DMS53 (cell line): ENCODE measurements at places on chromosomes 7 and 10.

DNA sequence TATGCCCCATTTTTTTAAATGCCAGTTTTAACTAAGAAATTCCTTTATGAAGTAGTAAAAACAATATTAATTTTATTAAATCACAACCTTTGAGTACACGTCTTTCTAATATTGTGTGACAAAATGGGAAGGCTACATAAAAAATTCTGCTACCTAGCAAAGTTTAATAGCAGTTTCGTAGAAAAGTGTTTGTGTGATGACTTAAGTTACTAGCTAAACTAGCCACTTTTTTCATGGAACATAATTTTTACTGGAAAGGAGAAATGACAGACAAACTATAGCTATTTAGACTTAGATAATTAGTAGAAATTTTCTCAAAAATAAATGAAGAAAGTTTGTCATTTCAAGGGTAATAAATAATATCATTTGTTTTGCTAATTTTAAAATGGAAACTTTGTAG, 153.1 kb downstream of the GPAM start:
- DNase-seq, result no peak

GRCh38 chr10:86585037-86585929, 63.7 kb upstream of the WAPL start:
- peak; percentile 82 for DNase-seq

GRCh38 chr7:42152329-42153205, 84.4 kb downstream of the GLI3 start:
- peak; percentile 63 for DNase-seq

GRCh38 chr7:17524746-17525145, 226.3 kb downstream of the AHR start:
- DNase-seq, result no peak

GRCh38 chr7:24024276-24025068, 259.5 kb upstream of the NPY start:
- no peak for DNase-seq

GRCh38 chr7:38311329-38311937, 38.0 kb upstream of the TARP start:
- peak; percentile 59 for DNase-seq

DNA sequence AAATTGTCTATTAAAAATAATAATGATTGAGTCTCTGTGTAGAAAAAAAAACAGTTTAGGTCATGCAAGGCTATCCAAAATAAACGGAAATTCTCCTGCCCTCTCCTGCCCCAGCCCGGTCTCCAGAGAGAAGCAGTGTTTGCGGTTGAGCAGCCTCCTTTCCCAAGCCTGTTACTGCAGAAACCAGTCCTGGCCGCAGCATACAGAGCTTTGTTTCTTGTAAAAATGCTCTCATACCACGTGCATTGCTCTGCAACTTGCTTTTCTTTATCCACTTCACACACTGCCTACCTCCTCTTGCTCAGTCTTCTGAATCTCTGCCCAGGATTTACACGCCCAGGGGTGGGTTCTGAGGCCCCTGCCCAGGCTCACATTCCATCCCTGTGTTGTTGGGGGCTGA, 34.4 kb upstream of the CUL1 start:
- no peak for DNase-seq

- no peak for DNase-seq
These were observed 1071.5 kb upstream of the C7orf33 start for GRCh38 chr7:147519062-147519461.

GRCh38 chr10:24344695-24345463, 135.9 kb downstream of the KIAA1217 start:
- no peak for DNase-seq

DNA sequence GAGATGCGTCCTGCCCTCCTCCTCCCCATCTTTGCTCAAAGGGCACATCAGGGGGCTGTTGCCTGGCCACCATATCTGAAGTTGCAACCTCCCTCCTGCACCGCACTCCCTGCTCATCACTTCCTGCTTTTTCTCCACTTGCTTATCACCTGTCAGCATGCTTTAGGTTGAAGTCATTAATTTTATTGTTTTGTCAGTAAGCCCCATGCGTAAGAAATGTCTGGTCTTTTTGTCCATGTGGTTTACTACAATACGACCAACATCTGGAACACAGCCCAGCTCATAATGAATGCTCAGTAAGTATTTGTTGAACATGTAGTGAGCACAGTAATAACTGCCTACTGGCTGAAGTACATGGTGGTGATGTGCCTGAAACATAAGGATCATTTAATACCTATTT, 71.6 kb upstream of the GJD4 start:
- DNase-seq, result no peak

DNA sequence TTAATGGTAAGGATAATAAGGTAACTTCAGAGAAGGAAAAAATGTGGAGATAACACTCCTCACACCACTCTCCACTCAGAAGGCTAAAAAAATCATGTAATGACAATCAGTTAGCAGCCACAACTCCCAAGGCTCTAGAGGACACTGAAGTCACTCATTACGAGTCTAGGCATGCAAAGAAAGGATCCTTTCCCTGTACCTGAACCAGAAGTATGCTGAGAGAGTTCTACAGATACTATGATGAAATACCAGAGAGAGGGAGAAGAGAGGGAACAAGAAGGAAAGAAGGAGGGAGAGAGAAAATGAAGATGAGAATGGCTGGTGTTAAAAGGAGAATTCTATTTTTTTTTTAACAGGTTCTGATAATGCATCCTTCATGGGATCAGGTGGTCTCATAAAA, 224.3 kb upstream of the PLXNA4 start:
- no peak for DNase-seq

- DNase-seq, result no peak
These were observed 1.4 kb downstream of the STK32C start for GRCh38 chr10:132306343-132306685.

GRCh38 chr7:6271060-6271658, 1.3 kb downstream of the CYTH3 start:
- peak; percentile 50 for DNase-seq

DNA sequence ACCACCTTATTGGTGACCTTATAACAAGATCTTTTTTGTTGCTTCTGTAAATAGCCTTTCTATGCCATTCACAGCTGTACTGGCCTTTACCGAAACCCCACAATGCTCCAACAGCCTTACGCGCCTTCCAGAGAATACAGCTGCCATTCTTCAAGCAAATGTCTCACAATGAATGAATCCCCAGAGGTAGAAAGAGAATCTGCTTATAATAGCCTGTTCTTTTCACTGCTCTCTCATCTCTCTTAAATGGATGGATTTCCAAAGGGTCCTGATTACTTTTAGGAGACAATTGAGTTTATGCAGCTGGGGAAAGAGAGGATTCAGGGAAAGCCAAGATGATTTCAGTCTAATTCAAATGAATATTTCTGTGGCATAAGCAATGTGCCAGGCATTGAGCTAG, 183.1 kb upstream of the PDE1C start:
- DNase-seq, result no peak

DNA sequence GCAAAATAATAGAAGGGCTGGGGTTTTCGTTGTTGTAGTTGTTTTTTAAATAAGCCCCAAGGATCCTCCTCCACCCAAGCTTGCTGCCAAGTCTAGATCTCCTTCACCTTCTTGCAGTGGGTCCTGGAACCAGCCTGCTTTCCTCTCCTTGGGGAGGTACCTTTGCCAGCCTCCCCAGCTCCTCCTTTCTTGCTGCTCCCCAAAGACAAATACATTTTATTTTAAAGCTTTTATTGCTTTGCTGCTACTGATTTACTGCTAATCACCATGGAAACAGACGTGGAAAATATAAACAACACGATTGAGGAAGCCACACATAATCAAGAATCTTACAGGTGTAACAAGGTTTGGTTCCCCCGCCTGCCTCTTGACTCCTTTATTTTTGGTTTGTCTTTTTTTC, 17.4 kb upstream of the SLF2 start:
- peak; percentile 24 for DNase-seq

DNA sequence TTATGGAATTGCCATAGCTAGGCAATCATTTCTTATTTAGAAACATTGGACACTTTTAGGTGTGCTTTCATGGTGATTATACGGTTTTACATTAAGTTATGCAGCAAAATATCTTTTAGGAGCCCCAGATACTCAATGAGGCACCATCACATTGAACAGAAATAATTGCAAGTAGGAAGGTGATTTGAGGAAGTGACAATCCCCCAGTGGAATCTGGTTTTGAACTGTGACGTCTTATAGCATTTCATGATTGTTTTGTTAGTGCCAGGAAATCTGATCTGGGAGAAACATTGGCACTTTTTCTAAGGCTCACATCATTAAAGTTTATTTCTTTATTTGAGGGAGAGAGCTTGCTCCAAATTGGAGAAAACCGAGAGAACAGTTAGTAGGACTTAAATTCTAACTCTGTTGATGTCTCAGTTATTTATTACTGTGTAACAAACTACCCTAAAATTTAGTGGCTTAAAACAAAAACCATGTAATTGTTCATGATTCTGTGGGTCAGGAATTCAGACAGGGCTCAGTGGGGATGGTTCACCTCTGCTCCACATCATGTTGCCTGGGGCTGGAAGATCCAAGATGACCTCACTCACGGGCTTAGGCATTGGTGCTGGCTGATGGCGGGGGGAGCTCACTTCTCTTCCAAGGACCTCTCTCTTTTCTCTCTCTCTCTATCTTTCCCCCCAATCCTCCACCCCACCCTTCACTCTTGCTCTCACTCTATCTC, 78.2 kb upstream of the STEAP1B start:
- no peak for DNase-seq

DNA sequence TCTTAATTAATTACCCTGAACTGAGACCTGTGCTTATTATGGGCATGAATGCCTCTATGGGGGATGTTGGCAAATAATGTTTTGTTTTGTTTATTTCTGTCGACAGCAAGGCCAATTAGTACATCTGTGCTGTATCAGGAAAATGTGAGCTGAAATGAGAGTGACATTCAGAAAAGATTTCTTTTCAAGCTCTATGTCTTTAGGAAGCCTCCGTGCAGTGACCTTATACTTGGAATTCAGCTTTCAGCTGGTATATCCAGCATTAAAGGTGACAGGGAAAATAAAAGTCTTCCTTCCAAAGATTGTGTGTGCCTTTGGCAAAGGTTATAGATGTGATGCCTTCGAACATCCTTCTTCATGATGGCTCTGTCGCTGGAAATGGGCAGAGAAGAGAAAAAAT, 1061.1 kb downstream of the SORCS3 start:
- DNase-seq, result no peak

DNA sequence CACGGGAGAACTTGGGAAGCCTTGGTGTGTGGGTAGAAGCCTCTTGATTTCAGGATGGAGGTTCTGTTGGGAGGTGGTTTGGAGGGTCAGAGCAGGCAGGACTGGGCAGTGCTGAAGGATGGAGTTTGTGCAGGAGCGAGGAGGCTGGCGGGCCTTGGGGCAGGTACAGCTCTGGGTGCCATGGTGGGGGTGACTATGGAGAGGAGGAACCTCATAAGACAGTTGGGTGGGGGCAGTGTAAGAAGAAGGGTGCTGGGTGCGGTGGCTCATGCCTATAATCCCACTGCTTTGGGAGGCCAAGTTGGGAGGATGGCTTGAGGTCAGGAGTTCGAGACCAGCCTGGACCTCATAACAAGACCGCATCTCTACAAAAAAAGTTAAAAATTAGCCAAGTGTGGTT, 54.7 kb upstream of the GTF2IRD1 start:
- no peak for DNase-seq

DNA sequence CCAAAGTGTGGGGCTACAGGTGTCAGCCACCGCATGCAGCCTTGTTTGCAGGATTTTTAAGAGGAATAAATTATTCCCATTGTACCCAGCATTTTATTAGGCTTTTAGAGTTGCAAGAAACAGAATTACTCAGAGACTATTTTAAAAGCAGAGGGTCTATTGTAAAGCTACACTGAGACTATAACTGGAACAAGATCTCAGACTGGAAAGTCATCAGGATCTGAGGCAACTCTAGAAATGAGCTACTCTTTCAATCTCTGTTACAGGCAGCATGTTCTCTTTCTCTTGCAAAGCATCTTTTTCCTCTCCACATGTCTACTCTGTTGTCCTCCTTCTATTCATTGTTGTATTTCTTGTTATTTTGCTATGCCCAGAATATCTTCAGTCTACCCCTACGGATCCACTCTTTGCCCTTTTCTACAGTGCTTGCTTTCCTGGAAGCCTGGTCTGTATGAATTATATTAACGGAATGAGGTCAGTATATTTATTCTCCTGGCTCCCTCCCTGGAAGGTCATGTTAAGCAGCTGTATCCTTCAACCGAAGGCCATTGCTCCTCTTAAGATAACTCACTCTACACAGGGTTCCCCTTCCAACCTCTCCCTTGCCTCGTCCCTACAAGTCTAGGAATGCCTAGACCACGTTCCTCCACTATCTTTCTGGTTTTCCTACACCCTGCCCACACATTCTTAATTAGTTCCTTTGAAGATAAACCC, 27.7 kb upstream of the MICU1 start:
- no peak for DNase-seq

DNA sequence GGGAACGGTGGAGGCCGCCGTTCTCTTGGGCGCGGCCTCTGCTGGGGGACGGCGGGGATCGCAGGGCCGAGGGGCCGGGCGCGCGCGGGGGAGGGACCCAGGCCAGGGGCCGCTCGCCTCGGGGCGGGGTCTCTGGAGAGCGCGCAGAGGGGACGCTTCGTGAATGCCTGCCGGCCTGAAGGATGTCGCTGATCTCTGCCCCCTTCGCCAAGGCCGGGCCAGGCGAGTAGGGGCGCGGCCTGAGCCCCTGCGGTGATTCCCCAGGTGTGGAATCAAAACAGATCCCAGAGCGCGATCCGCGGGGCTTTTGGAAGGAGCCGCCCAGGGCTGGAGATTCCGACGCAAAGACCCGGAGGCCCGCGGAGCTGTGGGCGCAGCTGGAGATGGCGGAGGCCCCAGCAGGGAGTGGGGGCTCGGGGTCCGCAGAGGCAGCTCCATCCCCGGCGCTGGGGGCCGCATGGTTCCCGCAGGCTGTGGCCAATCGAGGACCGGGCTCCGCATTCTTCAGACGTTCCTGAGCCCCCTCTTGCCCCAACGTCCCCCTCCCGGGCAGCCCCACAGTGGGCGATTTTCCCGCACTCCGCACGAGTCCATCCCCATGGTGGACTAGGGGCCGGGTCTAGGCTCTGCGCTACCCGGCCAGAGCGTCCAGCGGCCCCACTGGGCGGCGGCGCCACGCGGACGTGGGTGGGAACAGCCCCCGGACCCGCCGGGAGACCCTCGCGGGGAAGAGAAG, 166.0 kb downstream of the ACTR3B start:
- DNase-seq, result no peak

GRCh38 chr10:62237966-62238365, 30.7 kb downstream of the RTKN2 start:
- no peak for DNase-seq

- DNase-seq, result no peak
These were observed 623.9 kb upstream of the FOXK1 start for GRCh38 chr7:4058158-4058557.

GRCh38 chr7:17247357-17247756, 51.1 kb upstream of the AHR start:
- no peak for DNase-seq
